Fibroblast of upper back skin (primary cell): ENCODE measurements at places on chromosomes 4 and X.

- DNase-seq = no peak
Observed at GRCh38 chrX:349196-349595, 30.6 kb upstream of the GTPBP6 start.

GRCh38 chrX:47748576-47748975 is 88.1 kb upstream of the ZNF81 start:
- peak; percentile 12 for DNase-seq

- DNase-seq = peak; percentile 73
Observed at GRCh38 chrX:12210196-12210815, 72.0 kb downstream of the FRMPD4 start.

DNA sequence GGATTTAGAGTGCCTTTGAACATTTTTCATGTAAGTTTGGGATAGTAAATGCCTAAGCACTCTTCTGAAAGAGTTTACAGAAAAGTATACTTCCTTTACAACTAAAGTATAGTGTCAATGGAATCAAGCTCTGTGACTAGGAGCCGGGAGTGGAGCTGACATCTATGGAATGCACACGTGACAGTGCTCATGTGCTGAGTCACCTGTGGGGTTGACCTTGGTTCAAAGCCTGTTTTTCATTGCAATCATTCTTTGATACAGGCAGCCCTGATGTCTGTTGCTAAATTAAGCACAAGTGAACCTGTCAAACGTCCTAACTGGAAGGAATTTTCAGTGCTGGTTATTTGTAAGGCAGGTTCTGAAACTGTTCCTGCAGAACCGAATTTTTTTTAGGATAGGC is 82.5 kb downstream of the GPAT3 start:
- DNase-seq = peak; percentile 85

- no peak for DNase-seq
Observed at GRCh38 chrX:149472625-149473024, 32.5 kb downstream of the IDS start.

GRCh38 chr4:169440446-169440845 is 169.7 kb upstream of the SH3RF1 start:
- peak; percentile 3 for DNase-seq

- no peak for DNase-seq
Observed at GRCh38 chrX:103361798-103362197, 5.5 kb downstream of the TCEAL9 start.

- DNase-seq = peak; percentile 60
Observed at GRCh38 chr4:6855692-6856297, 53.8 kb upstream of the TBC1D14 start.

- DNase-seq = no peak
Observed at GRCh38 chr4:140469791-140470733, 28.0 kb downstream of the MGAT4D start.

- peak; percentile 77 for DNase-seq
Observed at GRCh38 chr4:151990201-151990600, 229.4 kb upstream of the GATB start.

GRCh38 chrX:11105080-11105479 is 6.1 kb upstream of the HCCS start:
- peak; percentile 53 for DNase-seq

DNA sequence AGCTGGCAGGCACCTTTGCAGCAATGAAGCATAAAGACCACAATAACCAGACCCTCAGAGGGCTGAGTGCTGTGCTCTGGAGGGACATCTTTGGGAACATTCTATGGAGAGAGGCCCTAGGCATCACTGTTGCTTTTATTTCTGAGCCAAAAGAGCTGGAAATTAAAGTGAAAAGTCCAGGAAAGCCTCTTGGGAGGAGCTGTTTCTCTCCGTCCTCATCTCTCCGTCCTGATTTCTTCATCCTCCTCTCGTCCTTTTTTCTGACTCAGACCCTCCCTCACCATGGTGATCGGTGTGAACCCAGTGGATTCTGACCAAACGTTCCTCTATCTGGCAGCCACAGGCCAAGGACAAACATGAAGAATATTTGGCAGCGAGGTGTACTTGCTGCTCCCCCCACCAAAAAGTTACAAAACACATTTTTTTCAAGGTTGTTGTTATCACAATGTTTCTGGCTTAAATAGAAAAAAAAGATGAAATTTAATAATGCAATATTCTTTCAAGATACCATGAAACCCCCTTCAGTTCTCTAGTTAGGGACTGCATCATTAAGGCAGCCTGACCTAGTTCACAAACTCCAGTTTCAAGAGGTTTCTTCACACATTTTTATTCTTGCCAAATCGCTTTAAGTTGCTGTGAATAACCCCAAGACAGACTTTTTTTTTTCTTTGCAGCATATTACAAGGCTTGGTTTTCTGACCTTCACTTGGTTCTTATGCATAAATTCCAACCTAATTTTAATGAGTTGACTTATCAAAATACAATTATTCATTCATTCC is 80.2 kb downstream of the SCD5 start:
- DNase-seq = peak; percentile 29

- DNase-seq = no peak
Observed at GRCh38 chrX:12965131-12965940, 9.6 kb upstream of the TMSB4X start.

DNA sequence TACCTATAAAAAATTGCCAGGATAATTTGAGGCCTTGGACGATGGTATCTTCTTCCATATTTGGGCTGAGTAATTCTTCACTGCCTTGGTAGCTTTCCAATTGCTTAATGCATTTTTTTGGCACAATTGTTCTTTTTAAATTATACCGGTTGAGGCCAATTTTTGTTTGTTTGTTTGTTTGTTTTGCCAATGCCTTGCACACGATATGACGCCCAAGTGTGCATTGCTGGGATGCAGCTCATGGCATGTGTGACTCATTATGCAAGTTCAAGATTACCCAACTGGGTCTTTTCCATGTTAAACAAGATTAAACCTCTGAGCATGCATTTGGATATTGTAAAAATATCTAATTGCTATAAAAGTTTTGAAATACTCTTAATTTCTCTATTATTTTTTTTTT is 71.1 kb upstream of the KCNIP4 start:
- no peak for DNase-seq

GRCh38 chrX:21717802-21718201 is 40.1 kb downstream of the SMPX start:
- DNase-seq = no peak

GRCh38 chr4:40719008-40719623 is 30.6 kb upstream of the NSUN7 start:
- DNase-seq = peak; percentile 72

DNA sequence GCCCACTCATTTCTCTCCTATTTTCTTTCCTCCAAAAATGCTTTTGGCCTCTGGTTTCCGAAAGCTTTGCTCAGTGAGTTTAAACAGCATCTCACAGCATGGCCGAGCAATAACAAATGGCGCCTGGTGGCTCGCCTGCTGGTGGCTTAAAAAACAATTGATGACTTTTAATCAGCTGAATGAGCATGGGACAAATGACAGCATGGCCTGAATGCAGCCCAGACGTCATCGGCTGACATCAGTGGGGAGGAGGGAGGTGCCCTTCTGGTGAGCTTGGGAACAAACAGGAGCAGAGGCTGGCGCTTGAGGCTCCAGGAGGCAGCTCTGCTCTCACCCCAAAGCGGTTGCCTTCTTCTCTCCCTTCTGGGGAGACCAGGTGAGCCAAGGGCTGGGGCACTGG is 286.4 kb downstream of the BCOR start:
- no peak for DNase-seq

DNA sequence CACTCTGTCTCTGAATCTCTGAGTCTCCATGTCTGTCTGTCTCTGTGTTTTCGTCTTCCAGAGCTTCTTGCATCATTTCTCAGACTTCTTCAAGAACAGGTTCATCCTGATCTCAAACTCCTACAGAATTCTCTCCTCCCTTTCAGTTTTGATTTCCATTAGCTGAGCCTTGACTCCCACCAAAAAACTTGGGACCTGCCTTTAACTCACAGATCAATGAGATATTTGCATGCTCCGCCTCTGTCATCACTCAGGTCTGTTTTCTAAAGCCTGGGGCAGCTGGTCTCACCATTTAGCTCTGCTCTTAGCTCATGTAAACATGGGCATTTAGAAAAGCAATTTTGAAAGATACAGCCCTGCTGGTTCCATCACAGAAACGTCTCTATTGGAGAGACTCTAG is 8.6 kb downstream of the DAPP1 start:
- no peak for DNase-seq

DNA sequence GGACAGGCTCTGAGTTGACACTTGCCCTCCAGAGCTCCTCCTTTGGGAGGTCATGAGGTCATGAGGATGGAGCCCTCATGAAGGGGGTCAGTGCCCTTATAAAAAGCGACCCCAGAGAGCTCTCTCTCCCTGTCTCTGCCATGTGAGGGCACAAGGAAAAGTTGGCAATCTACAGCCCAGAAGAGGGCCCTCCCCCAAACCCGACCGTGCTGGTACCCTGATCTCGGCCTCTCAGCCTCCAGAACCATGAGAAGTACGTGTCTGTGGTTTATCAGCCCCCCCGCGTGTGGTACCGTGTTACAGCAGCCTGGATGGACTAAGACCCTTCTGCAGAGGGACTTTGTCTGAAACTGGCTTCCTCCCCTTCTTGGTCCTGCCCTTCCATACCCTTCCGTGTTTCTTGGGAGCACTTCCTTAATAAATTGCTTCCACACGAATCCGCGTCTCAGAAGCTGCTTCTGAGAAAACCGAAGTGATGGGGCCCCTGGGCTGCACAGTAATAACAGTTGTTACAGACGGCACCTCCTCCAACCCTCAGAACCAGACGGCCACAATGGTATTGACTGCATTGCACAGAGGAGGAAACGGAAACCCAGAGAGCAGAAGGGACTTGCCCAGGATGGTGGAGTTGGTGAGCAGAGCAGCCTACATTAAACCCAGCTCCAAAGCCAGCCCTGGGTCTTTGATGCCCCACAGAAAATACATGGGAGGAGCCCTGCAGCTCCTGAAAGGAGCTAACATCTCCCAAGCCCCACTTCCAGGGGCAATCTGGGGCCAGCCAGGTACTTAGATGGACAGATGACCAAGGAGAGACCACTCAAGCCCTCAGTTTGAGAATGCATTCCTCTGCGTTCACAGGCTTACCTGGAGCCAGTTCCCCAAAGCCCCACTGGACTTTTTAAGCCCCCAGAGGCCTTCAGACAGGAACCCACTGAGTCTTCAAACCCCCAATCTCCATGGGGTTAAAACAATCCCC is 242.7 kb downstream of the BCOR start:
- no peak for DNase-seq

GRCh38 chr4:117466388-117466787 is 381.0 kb upstream of the TRAM1L1 start:
- DNase-seq = no peak

DNA sequence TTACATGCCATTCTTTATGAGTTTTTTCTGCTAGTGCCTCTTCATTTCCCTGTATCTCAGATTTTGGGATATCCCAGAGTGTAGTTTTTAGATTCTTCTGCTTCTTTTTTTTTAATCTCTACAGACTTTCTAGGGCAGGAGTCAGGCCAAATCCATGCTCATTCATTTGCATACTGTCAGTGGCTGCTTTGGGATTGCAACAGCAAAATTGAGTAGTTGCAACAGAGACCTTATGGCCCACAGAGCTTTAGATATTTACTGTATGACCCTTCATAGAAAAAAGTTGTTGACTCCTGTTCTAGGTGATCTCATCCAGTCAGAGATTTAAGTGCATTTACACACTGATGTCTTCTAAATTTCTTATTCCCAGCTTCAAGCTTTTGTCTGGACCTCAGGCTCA is 35.3 kb downstream of the ARFIP1 start:
- DNase-seq = peak; percentile 13

DNA sequence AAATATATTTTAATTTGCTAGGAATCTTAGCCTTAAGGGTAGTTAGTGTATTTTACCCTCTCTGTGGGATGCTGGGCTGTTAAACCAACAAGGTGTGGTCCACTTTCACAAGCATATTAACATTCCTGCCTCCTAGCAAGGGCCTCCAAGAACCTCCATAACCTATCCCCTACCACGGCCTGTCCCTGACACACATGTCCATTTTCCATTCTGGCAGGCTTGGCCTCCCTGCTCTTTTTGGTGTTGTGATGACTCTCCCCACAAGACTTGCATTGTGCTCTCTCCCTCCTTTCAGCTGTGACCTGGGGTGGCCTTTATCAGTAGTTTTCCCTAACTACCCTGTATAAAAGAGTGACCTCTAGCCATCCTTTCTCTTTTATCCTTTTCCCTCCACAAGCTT is 120.2 kb downstream of the KLHL8 start:
- DNase-seq = no peak

DNA sequence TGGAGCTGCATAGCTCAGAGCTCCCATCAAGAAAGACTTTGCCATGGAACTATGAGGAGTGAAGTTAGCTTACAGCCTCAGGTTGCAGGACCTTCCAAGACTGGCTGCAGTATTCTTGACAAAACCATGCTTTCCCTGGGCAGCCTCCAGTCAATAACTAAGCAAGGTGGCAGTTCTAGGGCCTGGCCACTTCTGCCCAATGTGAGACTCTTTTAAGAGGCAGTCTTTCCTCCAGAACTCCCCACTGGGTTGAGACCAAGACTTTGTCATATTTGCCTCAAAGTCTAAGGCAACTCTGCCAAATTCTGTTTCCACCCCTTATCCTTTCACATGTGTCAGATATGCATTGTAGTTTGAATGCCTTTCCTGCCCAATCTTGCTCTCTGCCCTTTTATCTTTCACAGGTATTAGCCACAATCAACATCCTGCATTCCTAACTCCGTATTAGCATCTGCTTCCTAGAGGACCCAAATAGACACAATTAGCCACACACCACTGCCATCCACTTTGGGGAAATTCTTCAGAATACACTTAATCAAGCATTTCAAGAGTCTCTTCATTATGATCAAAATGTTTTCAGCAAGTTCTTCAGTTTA is 17.7 kb upstream of the SLC25A43 start:
- DNase-seq = no peak

DNA sequence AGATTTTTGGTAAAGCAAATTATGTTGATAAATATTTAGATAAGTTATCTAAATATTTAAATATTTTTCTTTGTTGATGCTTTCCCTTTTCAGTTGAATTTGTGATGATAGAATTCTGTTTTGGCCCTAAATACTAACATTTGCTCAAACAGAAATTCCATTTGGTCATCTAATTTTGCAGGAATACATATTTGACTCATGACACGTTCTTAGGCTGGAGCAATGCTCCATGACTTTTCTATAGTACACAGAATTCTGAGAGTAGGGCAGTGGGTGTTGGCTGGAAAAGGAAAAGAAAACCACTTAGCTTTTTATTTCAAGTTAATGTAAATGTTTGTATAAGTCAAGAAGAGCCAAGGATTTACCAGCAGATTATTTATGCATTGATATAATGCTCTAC is 58.6 kb upstream of the GK2 start:
- DNase-seq = peak; percentile 49

DNA sequence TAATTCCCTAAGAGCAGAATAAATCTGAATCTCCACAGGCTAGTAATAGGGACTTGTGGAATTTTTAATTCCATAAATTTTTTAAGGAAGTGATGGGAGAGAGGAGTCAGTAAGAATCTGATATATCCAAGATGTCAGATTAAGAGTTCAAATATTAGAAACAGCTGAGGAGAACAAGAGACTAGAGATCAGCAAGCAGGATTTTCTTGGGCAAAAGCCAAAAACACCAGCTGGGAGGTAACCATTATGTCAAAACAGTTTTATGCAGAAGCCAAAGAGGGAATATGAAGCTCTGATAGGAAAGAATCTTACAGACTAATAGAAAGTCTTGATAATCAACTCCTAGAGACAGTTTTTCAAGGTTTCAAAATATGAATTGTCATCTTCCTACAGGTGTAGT is 72.2 kb upstream of the RBPJ start:
- peak; percentile 90 for DNase-seq
